ENCODE measurements at places on chromosomes 13 and 19.

DNA sequence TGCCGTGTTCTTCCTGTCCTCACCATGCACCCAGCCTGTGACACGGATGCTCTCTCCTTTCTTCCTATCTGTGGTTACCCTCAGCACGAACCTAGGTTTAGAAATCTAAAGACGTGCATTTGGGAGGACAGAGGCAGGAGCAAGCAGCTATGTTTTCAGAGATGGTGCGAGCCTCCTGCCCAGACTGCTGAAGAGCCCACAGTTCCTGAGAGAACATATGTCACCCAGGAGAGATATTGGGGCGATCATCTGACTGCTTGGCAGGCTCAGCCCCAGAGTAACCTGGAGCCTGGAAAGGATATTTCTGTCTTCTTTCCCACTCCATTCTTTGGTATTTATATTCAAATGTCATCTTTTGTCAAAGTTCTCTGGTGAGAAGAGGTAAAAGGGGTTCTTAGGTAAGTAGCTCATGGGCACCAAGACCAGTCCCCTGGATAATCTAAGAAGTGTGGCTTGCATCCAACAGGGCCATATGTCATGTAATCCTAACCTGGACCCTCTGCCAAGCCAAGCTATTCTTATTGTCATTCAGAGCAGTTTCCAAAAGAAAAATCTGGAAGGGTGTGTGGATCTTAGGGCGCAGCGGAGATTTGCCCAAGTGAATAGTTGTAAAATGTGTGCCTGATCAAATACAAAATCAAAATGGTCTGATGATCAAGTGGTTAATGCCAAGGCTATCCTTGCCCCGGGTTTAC is 59.5 kb downstream of the FGF9 start:
- DNase-seq = no peak

- DNase-seq = no peak
These were observed 8.4 kb upstream of the HTR2A start for GRCh38 chr13:46905249-46905648.

DNA sequence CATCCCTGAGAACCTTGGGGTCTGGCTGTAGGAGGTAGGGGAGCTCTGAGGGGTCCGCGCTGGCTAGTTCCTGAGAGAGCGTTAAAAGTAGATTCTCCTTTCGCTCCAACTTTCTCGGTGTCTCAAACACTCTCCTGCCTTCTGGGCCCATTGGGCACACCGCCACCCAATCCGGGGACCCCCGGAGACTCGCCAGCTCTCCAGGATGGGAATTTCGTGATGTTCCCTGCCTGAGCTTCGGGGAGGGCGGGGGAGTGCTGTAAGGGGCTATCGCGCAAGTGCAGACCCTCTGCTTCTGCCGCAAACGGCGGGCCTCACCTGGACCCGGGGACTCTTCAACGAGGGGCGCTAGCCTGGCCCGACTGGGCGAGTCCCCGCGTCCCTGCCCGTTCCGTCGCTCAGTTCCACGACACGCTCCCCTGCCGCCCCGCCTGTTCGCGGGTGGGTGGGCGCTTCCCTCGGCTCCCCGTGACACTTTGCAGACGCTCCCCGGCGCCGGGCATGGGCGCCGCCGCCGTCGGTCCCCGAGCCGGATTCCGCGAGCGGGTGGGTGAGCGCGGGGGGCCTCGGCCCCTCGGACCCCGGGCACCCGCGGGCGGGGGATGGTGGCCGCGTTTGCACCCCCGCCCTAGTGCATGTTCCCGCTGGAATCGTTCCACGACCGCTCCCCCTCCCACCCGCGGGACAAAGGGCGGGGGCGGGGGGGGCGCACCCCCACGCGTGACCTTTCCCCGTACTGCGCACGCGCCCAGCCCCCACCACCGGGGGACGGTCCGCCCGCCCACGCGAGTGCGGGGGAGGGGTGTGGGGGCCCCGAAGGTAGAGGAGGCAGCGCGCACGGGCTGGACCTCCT is at the start of gene CCDC106:
Gene CCDC106, plus strand, starts transcription at position 481 of the 853 bp plus-strand sequence. CDS start 835 bp downstream, outside the sequence.
- peak; percentile 33 for DNase-seq

GRCh38 chr19:16025108-16026101 is 50.9 kb upstream of the TPM4 start:
- DNase-seq = no peak

- DNase-seq = no peak
These were observed 31.5 kb downstream of the DPY19L3 start for GRCh38 chr19:32437096-32437495.
